ENCODE measurements at places on chromosomes 16 and 17.

DNA sequence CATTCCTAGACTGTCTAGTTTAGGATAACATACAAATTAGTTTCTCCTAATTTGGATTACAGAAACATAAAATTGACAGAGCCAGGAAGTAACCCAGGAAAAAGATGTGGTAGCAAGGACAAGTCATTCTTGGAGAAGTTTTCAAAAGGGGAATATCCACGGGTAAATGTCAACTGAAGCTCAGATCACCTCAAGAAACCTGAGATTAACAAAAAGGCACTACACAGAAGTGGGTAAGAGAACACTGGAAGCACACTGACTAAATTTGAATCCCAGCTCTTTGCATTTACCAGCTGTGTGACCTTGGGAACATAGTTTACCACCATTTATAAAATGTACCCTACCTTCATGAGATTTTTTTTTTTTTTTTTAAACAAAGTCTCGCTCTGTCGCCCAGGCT lies 39.4 kb downstream of the TRAF4 start:
- no peak for DNase-seq

DNA sequence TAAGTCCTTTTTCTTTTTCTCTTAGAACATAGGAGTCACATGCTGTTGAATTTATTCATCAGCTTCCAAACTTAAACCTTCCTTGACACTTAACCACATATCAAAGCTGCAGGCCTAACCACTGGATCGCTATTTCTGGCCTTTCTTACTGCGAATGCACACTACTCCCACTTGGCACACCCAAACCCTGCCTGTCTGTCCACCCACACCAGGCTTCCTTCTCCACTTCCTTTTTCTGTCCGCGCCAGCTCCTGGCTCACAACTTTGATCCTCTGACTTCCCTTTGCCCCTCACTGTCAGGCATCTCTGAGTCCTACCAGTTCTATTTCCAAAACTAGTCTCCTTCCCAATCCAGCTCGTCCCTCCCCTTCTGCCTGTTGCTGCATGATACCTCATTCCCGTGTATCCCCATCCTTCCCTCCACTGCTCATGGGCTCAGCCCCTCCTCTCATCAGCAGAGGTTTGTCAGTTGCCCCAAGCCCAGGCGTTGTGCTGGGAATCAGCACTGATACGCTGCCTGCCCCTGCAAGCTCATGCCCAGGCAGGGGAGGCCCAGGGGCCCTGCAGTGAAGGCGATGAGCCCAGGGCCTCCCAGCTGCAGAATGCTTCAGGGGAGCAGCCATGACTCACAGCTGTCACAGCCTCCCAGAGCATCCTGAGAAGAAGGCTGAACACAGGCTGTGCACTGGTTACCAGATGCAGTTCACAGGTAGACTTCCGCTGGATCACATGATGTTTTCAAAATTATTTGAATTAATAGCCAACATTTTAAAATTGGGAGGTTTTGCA lies 179.8 kb downstream of the KATNIP start:
- no peak for DNase-seq

DNA sequence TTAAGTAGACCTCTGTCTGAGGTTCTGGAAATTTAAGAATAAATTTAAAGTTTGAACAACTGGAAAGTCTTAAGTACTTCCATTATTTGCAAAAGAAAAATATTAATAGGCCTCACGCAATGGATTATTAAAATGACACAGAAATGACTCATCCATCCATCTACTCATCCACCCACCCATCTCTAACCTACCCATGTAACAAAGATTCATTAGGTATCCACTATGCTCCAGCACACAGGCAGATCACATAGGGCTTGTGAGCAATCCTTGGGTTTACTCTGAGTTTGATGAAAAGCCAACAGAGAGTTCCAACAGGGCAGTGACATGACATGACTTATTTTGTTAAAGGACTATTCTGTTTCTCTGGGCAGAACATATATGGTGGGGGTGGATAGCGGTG lies 93.3 kb downstream of the HELZ start:
- DNase-seq, result no peak

DNA sequence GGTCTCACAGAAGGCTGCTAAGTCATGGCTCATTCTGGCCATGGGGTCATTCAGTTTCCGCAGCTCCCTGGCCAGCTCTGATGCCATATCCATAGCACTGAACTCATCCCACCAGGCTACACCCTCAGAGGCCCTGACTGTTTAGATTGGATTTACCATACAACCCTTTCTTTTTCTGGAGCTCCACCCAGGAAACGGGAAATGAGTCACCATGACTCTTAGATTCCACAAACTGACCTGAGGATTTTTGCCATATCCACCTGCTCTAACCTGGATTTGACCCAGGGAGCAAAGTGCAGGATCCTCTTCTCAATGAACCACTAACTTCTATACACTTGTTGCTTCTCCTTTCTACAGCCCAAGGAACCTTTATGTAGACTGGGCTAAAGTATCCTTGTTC lies 20.3 kb upstream of the CALB2 start:
- DNase-seq, result no peak

DNA sequence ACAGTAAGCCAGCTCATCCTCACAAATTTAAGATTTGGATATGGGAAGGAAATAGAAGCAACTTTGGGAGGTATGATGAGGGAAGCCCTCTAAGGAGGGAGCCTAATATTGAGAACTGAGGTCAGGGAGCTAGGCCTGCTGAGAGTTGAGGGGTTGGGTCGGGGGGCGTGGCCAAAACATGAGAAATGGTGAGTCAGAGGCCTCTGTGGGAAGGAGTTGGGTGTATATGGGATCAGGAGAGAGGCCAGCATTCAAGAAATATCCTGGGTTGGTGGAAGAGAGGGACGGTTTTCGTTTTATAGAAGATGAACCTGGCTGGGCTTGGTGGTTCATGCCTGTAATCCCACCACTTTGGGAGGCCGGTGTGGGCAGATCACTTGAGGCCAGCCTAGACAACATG lies 48.4 kb downstream of the CLEC16A start:
- DNase-seq, result peak; percentile 37

DNA sequence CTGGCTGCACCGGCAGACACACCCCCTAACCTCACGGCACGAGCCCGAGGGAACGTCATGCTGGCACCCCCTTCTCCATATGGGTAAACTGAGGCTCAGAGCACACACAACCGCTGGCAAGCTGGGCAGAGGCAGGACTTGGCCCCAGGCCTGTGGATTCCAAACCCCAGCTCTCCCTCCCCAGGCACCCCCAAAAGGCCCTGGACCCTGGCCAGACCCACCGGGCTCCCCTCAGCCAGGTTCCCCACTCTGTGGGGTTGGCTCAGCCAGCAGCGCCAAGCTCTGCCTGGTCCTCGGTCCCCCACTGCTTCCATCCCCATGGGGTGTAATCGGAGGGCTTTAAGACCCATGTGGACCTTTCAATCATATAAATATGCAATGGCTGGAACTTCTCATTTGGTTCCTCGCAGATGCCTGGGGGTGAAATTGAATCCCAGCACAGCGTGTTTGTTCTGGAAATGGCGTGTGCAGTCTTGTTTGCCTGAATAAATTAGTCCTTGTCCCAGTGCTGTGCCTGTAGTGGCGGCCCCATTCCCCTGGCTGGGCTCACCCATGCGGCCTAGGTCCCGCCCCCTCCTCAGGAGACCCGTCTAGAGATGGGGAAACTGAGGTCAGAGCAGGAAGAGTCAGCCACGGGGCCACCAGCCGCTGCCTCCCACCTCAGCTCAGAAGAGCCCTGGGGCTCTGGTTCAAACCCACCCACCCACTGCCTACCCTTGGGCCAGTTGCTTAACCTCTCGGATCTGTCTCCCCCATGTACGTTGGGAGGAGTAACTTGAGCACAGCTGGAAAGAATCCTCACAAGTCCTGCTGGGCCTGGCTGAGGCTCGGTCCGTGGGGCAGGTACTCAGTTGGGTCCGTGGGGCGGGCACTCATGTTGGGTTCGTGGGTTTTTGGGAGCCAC lies 57.3 kb downstream of the ZFPM1 start:
- no peak for DNase-seq

GRCh38 chr16:19698480-19699465 lies 19.3 kb downstream of the KNOP1 start:
- no peak for DNase-seq

DNA sequence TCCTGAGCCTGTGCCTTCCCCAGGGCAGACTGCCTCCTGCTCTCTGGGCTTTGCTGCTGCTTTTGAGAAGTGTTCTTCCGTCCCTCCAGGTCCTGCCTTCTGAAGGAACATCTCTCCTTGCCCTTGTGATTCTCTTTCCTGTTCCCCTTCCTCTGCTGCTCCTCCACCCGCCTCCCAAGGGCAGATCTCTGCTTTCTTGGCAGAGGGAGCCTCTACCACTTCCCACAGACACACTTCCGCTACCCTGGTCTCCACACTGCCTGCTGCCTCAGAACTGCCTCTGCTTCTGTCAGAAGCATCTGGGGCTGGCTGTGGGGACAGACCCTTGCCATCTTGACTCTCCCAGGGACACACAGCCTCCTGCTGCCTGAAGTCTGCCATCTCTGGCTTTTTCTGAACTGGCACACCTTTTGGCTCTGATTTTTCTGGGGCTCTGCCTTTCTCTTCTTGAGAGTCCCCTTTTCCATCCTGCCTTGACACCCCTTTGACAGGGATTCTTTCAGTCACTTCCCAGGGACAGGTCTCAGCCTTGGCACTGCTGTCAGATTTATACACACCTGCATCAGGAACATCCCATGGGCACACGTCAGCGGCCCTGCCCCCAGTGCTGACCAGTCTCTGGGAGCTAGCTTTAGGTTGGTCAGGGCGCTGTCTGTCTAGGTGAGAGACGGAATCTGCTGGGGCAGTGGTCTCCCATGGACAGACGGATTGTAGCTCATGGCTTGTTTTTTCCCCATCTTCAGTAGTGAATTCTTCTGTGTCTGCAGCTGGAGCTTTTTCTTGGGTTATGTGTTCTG lies 16.6 kb downstream of the GPR179 start:
- DNase-seq, result no peak

GRCh38 chr17:76178124-76178523 lies 37.1 kb upstream of the FOXJ1 start:
- DNase-seq, result no peak

DNA sequence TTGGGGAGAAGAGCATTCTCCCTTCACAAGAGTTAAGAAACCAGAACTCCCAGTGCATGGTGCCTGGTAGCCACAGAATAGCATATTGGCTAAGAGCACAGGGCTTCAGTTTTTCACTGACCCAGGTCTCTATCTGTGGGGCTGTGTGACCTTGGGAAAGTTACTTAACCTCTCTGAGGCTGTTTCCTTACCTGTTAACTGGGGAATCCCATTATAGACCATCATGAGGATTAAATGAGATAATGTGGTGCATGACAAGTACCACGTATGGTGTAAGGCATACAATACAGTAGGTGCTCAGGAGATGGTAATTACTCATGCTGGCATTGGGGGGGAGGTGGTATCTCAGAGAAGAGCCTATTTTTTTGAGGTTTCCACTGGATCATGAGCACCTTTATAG lies 33.6 kb downstream of the BEAN1 start:
- DNase-seq, result no peak

DNA sequence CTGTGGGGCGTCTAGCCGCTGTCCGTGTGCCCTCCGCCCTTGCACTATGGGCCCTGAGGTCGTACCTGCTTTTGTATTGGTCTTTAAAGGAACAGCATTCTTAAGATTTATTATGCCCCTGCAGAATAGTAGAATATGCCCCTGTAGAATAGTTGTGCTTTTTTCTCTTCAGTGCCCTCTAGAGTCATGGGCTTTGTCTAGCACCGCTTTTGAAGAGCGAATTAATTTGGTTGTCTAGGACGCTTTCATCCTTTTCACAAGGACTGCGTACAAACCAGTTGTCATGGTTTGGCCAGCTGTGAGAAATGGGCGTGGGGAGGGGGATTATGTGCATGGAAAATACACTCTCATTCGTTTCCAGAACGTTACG lies 621 bp downstream of the CEP95 start:
- DNase-seq, result no peak

- no peak for DNase-seq
Observed at GRCh38 chr17:19346351-19347255, 15.9 kb downstream of the B9D1 start.

DNA sequence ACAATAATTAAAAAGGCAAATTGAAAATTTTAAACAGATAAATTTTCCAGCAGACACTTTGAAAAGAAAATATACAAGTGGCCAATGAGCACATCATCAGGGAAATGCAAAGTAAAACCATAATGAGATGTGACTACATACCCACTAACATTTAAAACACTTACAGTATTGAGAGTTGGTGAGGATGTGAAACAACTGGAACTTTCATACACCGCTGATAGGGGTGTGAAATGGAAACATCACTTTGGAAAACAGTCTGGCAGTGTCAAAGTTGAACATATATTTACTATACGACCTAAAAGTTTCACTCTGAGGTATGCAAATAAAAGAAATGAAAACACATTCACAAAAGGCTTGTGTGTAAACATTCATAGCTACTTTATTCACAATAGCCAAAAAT lies 94.0 kb upstream of the GNAO1 start:
- DNase-seq, result no peak

GRCh38 chr17:163514-164098 lies 17.8 kb downstream of the DOC2B start:
- no peak for DNase-seq
